ENCODE measurements at places on chromosomes 11 and 22.
A peak's percentile ranks its signal among the peaks of the same experiment; 100 is the strongest.

- no peak for DNase-seq
Observed at GRCh38 chr11:95924414-95924760, 480 bp upstream of the MTMR2 start.

GRCh38 chr11:19243143-19243542, 2.4 kb upstream of the E2F8 start:
- DNase-seq: no peak

- DNase-seq: no peak
Observed at GRCh38 chr22:47736186-47737034, 974.0 kb downstream of the TBC1D22A start.

- DNase-seq: peak; percentile 44
Observed at GRCh38 chr11:17531636-17532113, 12.5 kb downstream of the USH1C start.

GRCh38 chr11:75154646-75155569, 4.0 kb downstream of the SLCO2B1 start:
- DNase-seq: no peak

GRCh38 chr11:96960476-96960875, 570.7 kb downstream of the JRKL start:
- no peak for DNase-seq

DNA sequence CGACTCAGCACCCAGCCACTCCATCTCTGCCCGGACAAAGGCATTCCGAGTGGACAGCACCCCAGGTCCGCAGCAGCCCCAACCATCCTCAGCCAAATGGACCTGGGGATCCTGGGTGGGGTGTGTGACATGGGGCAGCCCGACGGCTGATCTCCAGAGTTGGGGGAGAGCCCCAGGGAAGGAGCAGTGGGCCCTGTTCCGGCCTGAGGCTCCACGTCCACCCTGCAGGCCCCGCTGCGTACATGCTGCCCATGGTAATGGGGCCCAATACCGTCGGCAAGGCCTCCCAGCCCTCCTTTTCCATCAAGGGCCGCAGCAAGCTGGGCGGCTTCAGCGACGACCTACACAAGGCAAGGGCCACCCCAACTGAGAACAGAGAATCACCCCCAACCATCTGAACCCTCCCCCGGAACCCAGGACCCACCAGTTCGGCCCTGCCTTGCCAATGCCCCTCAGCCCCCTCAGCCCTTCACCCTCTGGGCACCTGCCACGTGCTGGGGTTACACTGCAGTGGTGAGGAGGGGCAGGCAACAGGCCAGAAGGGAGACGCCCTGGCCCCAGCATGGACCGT, 5.4 kb downstream of the SCGB1C1 start:
- DNase-seq: no peak

- no peak for DNase-seq
Observed at GRCh38 chr11:69448471-69449284, 32.8 kb upstream of the LINC01488 start.

DNA sequence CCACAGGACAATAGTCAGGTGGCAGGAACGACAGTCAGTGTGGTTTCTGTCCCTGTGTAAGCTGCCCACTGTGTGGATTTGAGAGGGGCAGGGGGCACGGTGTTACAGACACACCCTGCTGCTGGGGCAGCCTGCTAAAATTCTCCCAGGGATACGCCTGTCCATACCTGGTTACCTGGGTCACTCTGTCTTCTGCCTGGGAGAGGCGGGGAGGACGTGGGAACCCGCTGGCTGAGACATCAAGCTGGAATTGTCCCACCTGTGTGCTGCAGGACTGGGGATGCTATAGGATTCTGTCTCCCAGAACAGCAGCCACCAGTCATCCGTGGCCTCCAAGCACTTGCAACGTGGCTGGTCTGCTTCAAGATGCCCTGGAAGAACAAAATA, 63.8 kb upstream of the LINC01488 start:
- DNase-seq: no peak

DNA sequence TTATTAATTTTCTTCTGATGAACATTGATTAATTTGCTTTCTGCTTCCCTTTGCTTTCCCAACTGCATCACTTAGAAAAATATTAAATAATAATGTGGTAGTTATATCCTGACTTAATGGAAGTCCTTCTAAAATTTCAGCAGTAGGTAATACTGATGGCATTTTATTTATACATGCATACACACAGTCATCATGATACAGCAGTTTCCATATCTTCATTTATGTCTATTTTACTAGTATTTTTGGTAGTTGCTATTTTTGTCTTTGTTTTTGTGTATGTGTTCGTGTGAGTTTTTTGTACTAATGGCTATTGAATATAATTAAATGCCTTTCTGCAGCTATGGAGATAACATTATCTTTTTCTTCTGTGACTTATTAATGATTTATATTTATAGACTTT, 484.7 kb upstream of the CNTN5 start:
- no peak for DNase-seq

- peak; percentile 35 for DNase-seq
Observed at GRCh38 chr11:60377401-60378136, 763 bp upstream of the MS4A7 start.

DNA sequence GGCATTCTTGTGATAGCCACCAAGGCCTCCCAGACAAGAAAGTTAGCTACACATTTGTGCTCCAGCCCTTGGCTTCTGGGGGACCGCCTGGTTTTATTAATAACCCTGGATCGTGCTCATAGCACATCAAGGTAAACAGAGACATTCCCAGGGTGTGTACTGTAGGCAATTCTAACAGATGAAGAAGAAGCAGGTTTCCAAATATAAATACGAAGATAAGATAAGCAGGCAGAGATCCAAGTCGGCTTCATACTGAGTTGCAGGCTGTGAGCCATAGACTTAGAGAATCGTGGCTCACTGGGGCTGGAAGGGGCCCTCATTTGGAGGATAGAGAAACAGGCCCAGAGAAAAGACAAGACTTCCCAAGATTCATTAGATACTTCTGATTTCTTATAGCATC, 131.4 kb downstream of the TENM4 start:
- DNase-seq: no peak

DNA sequence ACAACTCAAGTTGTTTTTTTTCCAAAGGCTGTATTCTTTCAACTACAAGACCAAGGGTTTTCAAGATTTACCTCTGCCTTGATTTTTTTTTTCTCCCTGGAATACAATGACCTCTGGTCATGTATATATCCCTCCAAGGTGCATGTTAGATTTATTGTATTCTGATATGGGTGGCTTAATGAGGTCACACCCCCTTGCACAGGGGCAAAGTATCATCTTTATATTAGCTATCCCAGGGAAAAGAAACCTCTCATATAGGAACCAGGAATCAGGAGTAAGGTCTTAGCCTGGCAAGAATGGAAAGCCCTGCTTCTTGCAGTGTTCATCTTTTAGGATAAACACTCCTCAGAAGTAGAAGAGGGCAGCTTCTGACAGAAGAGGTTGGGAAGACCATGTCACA, 516.9 kb upstream of the TENM4 start:
- no peak for DNase-seq

GRCh38 chr22:19760951-19761724, 560 bp downstream of the TBX1 start:
- no peak for DNase-seq

DNA sequence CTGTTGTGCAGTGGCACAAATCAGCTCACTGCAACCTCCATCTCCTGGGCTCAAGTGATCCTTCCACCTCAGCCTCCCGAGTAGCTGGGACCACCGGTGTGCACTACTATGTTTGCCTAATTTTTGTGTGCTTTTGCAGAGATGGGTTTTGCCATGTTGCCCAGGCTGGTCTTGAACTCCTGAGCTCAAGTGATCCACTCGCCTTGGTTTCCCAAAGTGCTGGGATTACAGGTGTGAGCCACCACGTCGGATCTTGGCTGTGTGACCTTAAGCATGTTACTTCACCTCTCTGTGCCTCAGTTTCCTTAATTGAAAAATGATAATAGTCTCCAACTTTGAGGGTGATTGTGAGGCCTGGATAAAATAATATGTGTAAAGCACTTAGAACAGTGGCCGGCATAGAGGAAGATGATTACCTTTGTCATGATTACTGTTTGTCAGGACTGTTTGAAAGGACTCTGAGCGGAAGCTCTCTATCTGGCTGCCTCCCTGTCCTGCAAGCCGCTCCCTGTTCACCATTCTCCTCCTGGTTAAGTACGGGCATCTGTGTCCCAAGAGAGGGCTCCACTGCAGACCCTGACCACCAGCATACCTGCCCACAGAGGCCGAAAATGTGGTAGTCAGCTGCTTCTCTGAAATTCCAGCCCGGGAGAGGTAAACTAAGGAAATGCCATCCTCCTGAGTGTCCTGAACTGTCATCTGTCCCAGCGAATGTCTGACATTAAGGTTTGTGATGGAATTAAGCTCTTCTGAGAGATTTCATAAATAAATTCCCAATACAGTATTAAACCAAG, 73.6 kb downstream of the MICAL2 start:
- no peak for DNase-seq

DNA sequence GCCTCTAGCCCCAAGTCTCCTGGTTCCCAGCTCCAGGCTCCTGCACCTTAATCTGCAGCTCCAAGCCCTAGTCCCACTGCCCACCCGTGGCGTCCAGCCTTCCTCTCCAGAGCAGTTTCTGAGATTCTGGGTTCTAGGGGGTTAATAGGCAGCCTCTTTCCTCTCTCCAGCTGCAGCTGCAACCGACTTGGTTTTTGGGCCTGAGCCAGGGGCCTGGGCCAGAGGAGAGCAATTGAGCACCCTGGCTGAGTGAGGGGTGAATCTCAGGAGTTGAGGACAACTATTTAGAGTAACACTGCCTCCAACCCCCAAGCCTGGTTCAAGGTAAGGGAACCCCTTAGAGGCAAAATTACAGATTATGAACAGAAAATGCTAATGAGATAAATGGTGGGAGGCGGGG, 9.0 kb upstream of the CHRM1 start:
- no peak for DNase-seq

GRCh38 chr11:60905551-60906113, 753 bp downstream of the PRPF19 start:
- no peak for DNase-seq

GRCh38 chr22:27278946-27279345, 522.6 kb downstream of the MN1 start:
- DNase-seq: no peak

DNA sequence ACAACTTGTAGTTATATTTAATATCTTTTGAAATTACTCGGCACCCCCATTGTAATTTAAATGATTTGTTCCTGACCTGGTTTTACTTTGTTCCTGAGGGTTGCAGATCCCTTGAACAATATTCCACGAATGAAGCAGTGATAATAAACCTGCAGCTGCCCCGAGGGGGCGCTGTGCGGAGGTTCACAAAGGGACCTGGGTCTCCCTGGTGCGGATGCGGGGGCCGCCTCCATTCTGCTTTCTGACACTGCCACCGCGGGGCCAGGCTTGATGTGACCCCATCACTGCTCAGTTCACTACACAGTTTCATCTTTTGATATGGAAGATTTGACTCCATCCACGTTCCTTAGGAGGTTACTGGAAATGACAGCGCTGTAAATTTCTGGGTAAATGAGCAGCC, 62.9 kb upstream of the PRODH start:
- DNase-seq: peak; percentile 26

DNA sequence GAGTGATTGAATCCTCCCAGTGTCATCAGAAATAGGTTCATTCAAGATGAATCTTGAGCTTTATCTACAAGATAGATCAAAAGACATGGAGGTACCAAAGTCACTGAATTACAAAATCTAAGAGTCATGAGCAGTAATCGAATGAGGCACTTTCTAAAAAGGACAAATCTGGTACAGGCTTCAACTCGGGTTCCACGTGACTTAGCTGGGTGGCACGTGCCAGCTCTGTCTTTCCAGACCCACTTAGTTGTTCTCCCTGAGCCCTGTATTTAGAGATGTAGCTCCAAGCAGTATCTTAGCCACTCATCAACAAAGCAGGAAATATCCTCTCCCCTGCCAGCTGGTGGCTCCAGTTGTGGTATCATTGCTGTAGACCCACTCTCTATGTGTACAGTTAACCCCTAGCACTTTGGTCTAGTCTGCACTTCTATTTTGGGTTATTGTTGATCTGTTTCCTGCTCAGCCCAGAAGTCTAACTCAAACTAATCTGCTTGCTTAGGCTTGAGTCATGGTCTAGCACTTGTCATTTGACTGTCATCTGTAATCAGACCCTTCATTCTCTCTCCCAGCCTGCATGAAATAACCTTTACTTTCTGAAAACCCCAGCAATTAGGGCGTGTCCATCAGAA, 528.7 kb downstream of the ETS1 start:
- DNase-seq: no peak

- no peak for DNase-seq
Observed at GRCh38 chr11:79287952-79288351, 152.9 kb downstream of the TENM4 start.

DNA sequence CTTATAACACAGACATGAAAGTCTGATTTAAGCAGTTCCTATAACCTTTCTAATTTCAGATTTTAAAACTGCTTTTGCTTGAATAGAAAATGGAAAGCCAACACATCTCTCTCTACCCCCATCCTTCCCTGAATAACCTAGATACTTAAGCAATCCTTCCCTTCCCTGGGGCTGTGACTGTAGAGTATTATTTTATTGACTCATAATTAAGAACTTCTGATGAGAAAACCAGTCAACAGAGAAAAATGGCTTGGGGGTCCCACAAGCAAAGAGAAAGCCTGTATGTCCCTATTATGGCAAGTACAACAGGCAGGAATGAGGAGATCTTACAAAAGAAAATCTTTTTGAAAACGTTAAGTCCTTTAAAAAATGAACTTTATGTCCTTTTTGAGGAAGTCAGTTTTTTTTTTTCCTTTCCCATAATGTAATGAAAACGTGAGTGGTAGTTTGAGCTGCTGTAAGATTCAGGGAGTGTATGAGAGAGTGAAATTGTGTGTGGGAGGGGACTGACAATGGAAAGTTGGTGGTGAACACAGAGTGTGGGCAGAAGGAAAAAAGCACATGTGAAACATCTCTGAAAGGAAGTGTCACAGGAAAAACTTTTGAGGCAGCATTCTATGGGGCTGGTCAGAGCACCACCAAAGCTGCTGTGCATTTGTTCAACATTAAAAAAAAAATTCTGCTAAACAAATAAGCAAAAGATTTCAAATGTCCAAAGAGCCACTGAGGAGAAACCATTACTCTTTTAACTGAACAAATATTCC, 154.6 kb downstream of the MAML2 start:
- no peak for DNase-seq

Data from putamen (tissue), 1 donor.